Fibroblast of skin of right quadriceps (primary cell): ENCODE measurements at places on chromosomes 2 and 18.

DNA sequence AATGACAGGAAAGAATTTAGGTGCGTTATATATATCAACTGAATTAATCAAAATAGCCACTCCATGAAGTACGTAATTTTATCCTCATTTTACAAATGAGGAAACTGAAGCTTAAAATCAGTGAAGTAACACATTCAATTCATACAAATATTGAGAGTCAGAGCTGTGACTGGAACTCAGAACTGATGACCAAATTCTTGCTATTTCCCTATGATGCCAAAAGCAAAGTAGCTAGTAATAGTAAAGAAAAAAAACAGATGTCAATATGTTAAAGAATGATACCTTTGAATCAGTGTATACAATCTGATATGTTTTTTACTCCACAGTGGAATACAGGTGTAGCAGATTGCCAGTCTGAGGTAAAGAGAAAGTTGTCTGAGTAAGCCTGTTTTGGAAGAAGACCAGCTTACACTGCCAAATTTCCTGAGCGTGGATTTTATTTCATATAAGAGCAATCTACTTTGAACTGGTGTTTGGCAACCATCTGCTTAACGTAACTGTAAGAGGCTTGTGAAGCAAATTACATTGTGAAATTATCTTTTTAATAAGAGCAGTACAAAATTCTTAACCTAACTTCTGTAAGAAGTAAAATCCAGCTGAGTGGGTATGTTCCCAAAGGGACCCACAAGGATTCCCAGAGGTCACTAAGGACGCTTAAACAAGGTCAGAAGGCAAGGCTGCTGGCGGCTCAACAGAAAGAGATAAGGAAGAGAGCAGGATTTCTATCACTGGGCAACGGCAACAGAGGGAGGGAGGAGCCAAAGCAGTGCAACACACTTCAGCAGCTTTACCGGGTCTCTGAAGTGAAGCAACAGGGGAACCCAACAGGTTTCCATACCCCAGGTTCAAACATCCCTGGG, 85.6 kb downstream of the IKZF2 start:
- DNase-seq = peak; percentile 7

GRCh38 chr2:39772812-39773152, 6.3 kb downstream of the THUMPD2 start:
- no peak for DNase-seq

DNA sequence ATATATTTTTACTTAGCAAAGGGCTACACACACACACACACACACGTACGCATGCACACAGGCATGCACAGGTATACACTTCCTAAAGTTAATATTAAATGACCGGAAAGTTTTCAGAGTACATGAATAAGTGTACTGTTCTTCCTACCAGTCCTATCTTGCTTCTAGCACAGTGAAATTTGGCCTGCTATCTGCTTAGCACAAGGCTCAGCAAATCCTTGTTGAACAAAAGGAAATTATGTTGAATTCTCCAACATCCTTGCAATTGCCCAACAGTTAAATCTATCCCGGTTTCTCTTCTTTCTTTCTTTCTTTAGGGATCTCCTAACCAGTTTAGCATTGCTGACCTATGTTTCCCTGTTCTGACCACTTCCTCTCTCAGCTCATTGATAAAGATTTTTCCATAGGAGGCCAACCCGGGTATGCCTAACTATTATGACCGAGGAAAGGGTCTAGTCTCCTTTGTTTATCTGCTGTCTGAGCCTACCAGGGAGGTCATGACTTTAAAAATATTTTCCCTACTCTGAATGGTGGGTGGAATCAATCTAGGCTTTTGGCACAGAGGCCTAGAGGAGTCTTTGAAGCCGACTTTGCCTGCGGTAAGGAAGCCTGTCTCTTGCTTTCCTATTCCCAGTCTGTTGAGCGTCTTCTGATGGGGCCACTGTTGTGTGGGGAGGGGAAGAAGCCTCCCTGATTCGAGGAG, 400.7 kb downstream of the HRH4 start:
- DNase-seq = no peak

DNA sequence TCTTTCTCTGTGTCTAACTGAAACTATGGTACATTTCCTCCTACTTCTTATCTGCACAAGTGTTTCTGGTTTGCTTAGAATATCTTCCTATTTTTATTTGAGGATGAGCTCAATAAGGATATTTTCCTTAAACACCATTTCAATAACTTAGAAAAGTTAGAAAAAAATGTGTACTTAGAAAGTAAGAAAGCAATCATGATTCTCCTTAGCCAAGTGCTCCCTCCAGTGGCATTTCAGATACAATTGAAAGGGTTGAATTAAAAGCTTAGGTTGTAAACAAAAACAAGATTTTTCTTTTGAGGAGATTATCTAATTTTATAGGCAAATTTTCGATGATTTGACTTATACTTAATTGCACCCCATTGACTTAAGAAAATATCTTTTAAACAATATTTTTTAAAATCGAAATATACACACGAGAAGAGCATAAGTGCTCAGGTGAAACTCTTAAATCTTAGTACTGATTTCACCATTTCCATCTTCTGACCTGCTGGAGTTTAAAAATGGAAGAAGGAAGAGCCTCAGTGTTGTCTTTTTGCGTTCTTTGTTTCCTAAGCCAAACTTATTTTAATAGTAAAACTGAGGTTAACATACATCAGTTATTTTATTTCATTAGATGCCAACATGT, 26.9 kb downstream of the C18orf63 start:
- peak; percentile 51 for DNase-seq
